Neural progenitor cell (in vitro differentiated cells): ENCODE measurements at places on chromosomes 5 and 9.

GRCh38 chr9:3827175-3827574, 301.4 kb upstream of the RFX3 start:
- no peak for DNase-seq

- no peak for DNase-seq
These were observed 68.5 kb upstream of the MYO10 start for GRCh38 chr5:17004441-17005106.

GRCh38 chr9:70390933-70391341, 23.5 kb downstream of the KLF9 start:
- no peak for DNase-seq

DNA sequence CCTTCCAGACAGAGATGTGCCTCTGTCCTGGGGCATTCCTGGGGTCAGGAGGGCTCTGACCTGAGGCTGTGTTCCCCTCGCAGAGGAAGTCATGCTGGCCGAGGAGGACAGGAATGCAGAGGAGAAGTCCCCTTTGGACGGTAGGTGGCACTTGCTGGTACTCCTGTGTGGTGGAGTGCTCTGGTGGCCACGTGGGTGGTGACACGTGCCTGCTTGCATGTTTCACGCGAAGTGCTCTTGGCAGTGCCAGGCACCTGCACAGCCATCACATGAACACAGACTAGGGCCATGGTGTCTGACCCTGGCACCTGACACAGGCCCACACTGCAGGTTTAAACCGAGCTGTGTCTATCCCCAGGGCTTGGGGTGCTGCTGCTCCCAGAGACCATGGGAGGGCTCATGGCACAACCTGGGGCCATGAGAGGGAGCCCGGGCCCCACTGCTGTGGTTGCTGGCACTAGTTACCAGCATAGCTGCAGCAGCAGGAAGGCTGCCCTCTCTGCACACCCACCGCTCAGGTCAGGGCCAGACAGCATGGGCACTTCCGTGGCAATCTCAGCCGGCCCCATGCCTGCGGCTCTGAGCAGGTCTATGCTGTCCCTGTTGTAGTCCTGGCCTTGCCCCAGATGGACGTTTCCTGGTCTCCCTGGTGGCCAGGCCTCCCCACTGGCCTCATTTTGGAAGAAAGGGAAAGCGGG, 79.3 kb downstream of the CACNA1B start:
- no peak for DNase-seq

GRCh38 chr5:13632676-13633075, 311.8 kb downstream of the DNAH5 start:
- no peak for DNase-seq

DNA sequence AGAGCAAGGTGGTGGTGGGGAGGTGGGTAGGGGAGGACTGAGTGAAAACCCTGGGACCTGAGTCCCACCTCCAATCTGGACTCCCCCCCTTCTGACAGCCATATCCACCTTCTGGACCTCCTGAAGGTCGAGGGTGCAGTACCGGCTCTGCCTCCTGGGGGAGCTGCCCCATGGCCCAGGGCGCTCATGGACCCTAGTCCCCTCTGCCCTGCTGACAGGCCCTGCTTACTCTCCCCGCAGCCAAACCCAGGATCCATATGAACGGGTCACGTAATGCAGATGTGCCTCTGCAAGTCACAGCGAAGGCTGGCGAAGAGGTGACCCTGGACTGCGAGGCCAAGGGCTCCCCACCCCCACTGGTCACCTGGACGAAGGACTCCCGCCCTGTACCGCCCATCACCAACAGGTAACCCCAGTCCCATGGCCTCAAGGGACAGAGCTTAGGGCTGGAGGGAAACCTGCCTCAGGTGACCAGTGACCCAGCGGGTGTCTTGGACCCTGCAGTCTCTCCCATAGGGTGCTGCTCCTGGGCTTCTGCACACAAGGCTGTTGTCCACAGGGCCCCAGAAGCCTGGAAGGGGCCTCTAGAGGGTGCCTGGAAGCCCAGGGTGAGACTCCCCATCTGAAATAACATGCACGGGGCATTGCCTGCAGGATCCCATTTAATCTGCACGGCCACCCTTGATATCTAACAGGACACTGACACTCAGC, 61.7 kb downstream of the HMCN2 start:
- DNase-seq: peak; percentile 61

DNA sequence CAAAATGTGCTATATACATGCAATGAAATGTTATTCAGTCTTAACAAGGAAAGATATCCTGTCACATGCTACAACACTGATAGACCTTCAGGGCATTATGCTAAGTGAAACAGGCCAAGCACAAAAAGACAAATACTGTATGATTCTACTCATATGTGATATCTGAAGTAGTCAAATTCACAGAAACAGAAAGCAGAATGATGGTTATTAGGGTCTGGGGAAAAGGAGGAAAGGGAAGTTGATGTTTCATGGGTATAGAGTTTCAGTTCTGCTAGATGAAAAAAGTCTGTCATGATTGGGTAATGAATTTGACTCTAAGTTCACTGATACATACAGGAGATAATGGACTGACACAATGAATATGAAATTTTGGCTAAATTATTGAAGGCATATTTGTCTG, 11.2 kb upstream of the RIC1 start:
- DNase-seq: no peak

- DNase-seq: no peak
These were observed 307.9 kb downstream of the DMAC1 start for GRCh38 chr9:7491641-7492040.

DNA sequence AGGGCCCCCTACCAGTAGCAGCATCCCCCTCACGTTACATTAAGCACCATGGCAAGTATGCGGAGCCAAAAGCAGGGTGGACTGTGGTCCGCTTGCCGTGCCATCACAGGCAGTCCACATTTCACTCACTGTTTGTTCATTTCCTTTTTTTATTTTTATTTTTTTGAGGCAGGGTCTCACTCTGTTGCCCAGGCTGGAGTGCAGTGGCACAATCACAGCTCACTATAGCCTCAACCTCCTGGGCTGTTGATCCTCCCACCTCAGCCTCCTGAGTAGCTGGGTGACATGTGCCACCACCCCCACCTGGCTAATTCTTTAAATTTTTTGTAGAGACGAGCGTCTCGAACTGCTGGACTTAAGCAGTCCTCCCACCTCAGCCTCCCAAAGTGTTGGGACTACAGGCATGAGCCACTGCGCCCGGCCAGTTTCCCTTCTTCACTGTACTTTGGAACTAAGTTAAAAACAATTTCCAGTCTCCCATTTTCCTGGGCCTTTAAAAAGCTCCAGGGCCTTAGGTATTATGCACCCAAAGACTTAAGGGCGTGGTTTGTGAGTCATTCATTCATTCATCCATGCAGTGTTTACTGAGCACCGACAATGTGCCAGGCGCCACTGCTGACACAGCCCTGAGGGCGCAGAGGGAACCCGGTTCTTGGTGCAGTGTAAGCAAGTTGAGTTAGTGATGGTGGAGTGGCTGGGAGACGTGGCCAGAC, 19.9 kb downstream of the PRRX2 start:
- DNase-seq: no peak

DNA sequence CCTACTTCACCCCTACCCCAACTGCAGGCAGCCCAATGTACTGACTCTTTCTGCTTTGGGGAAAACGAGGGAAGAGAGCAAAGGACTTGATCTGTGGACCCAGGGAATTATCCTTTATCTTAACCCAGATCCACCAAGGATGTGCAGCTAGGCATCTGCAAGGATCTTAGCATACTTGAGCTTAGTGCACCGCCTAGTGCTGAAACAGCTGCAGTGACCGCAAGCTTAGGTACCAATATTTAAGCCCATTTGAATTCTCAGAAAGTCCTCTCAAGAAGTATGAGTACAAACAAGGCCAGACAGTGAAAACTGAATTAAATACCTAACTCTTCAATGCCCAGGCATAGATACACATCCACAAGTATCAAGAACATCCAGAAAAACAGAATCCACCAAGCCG, 576.7 kb upstream of the ADAMTS16 start:
- peak; percentile 85 for DNase-seq

- no peak for DNase-seq
These were observed 138.2 kb upstream of the MINAR2 start for GRCh38 chr5:129609710-129610109.

DNA sequence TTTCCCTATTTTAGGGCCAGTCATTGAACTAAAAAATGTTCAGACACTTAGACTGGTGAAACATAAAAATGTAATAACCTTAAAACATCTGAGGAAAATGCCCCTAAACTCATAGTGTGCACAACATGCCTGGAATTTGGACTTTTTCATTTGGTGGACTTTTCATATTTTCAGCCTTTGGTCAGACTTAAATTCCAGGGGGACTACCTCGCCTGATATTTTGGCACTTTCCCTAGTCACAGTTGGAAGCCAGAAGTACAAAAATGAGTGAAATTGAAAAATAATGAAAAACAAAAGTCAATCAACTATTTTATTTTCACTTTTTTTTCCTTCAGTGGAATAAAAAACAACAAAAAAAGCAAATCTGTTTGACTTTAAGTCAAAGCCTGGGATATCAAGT, 256.2 kb downstream of the ACTL7B start:
- no peak for DNase-seq

GRCh38 chr9:76737154-76737902, 26.9 kb upstream of the PCA3 start:
- DNase-seq: no peak

- no peak for DNase-seq
These were observed 32.2 kb downstream of the NDUFA8 start for GRCh38 chr9:122127396-122127798.

- peak; percentile 82 for DNase-seq
These were observed at the start of gene FSTL4 for GRCh38 chr5:133612249-133612860. FSTL4 (minus strand) TSS chr5:133612541.

GRCh38 chr5:68648944-68649857, 433.6 kb downstream of the PIK3R1 start:
- no peak for DNase-seq

- peak; percentile 22 for DNase-seq
These were observed at the start of gene PCDHB12 for GRCh38 chr5:141208478-141208877. PCDHB12 (plus strand) TSS chr5:141208719; CDS start chr5:141208908, 189 bp downstream.

GRCh38 chr5:23042226-23042625, 189.1 kb upstream of the CDH12 start:
- DNase-seq: peak; percentile 13

DNA sequence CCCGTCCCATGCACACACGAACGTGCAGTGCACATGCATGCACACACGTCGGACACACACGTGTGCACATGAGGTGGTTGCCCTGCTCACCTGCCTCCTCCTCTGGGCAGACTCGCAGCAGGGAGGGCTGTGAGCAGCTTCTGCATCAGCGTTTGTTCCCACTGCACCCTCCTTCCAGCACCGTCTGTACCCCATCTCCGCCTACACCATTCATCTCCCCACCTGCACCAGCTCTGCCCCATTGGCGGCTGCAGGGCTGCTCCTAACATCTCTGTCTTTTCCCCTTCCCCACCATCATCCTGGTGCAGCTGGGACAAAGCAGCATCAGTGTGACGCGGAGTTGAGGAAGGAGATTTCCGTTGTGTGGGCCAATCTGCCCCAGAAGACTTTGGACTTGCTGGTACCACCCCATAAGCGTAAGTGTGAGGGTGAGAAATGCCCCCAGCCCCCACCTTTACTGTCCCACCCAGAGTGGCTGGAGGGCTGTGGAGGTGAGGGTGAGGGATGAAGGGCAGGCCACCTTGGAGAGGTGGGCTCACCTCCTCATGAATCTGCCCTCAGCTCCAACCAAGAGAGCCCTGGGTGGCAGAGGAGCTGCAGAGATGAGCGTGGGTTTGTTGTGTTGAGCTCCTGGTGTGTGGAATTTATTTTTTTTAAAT, 234.6 kb downstream of the CACNA1B start:
- no peak for DNase-seq

- DNase-seq: no peak
These were observed 366.9 kb upstream of the NUDT12 start for GRCh38 chr5:103929338-103930013.
